ENCODE measurements at places on chromosomes 16 and 17. TPM values are rescaled to one million over a fixed set of nuclear protein-coding genes. Genes with fewer than 3 reads are reported as not detected.

Gene EME2
- total RNA-seq: 5.0 TPM

Gene NOS2
- not detected for total RNA-seq

Gene VPS25
- total RNA-seq: 64.7 TPM

Gene CENPN
- total RNA-seq: 25.3 TPM

Gene ADAP2
- 2.0 TPM for total RNA-seq

Gene TADA2A
- total RNA-seq: 11.4 TPM

Gene TMEM92
- 0.12 TPM for total RNA-seq

Gene ABCA9
- 14.1 TPM for total RNA-seq

Gene ZNF629
- 6.8 TPM for total RNA-seq

Gene TMED6
- total RNA-seq: not detected

Gene SLC43A2
- total RNA-seq: 16.5 TPM

Gene ARHGDIG
- total RNA-seq: 2.2 TPM

Gene GUCY2D
- total RNA-seq: not detected

Gene KRT20
- not detected for total RNA-seq

Gene TUBG1
- 23.5 TPM for total RNA-seq

Gene CDC42EP4
- total RNA-seq: 36.4 TPM

Gene ZNF423
- 2.3 TPM for total RNA-seq

Gene BBS2
- total RNA-seq: 39.0 TPM

Gene TNFRSF12A
- 365 TPM for total RNA-seq

Gene C17orf67
- 0.68 TPM for total RNA-seq

Gene SDR42E2
- total RNA-seq: 0.08 TPM

Gene PYDC1
- total RNA-seq: not detected

Gene MT4
- total RNA-seq: not detected

Gene CCDC92B
- not detected for total RNA-seq

Gene CCDC47
- 97.6 TPM for total RNA-seq

Gene ARHGAP23
- total RNA-seq: 18.7 TPM

Gene DEXI
- total RNA-seq: 79.0 TPM

Gene TMC8
- not detected for total RNA-seq

Gene RGS9
- total RNA-seq: 1.1 TPM

Gene TMEM170A
- 14.3 TPM for total RNA-seq

Gene SPNS3
- total RNA-seq: not detected

Gene RPS15A
- 2,588 TPM for total RNA-seq

Gene THAP11
- total RNA-seq: 26.3 TPM

Gene KRTAP3-2
- not detected for total RNA-seq

Gene MAF
- 0.30 TPM for total RNA-seq

Gene DOC2A
- 0.23 TPM for total RNA-seq

Gene OTOP3
- not detected for total RNA-seq

Gene DUS2
- 14.4 TPM for total RNA-seq

Gene TNK1
- 0.08 TPM for total RNA-seq

Gene WDR45B
- 32.6 TPM for total RNA-seq

Gene TMC7
- 0.12 TPM for total RNA-seq

Gene KRT14
- not detected for total RNA-seq

Gene EVI2A
- total RNA-seq: 42.9 TPM

Gene CCL1
- total RNA-seq: not detected

Gene TMEM100
- 1.2 TPM for total RNA-seq

Gene CCL4
- not detected for total RNA-seq

Gene MYCBPAP
- total RNA-seq: 4.1 TPM

Gene PRSS33
- not detected for total RNA-seq

Gene FBXL16
- 0.08 TPM for total RNA-seq

Gene KRTAP3-1
- total RNA-seq: not detected

Gene LITAF
- 94.8 TPM for total RNA-seq

Gene PMP22
- total RNA-seq: 260 TPM

Gene DPEP2
- total RNA-seq: not detected

Gene IKZF3
- not detected for total RNA-seq

Gene SHISA6
- total RNA-seq: not detected

Gene NOTUM
- 0.08 TPM for total RNA-seq

Gene NOB1
- 21.9 TPM for total RNA-seq

Gene HS3ST3A1
- total RNA-seq: 0.38 TPM
